Activated CD4-positive, alpha-beta T cell treated with anti-CD3 and anti-CD28 coated beads, Interleukin-10, Interleukin-2, amounts not matched to agents 100 ng/mL and 50 ng/mL, durations not matched to agents 16 hours and 8 hours (primary cell): ENCODE measurements at places on chromosomes 1 and 21.

DNA sequence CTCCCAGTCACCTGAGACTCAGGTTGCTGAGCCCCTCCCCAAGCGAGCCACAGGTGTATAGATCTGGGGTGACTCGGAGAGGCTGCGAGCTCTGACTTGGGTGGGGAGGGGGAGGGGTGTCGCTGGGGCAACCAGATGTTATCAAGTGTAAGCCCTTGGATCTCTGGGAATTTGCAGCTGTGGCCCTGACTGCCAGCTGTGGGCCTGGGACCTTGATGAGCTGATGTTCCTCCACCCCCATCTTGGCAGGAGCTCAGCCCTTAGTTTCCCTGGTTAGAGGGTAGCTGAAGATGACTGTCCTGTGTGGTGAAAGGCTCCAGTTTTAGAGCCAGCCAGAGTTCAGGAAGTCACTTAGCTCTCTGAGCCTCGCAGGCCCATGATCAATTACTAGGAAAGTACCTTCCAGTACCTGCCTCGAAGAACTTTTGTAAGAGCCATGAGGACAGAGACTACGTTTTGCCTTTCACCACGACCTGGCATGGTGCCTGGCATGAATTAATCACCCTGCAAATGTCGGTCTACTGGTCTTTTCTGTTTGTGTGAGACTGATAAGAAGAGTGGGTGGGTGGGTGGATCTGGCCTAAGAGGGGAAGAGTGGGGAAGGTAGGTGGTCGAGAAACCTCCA lies 55.8 kb downstream of the YARS1 start:
- no peak for DNase-seq

- DNase-seq, result peak; percentile 47
Measured at GRCh38 chr1:212161231-212161781, 123.9 kb upstream of the PPP2R5A start.

GRCh38 chr1:159146980-159147379 lies 24.4 kb upstream of the CADM3 start:
- no peak for DNase-seq

- DNase-seq, result no peak
Measured at GRCh38 chr1:31569596-31570173, 6.6 kb upstream of the TINAGL1 start.

- peak; percentile 90 for DNase-seq
Measured at GRCh38 chr1:246699095-246699735, 25.0 kb upstream of the SCCPDH start.

DNA sequence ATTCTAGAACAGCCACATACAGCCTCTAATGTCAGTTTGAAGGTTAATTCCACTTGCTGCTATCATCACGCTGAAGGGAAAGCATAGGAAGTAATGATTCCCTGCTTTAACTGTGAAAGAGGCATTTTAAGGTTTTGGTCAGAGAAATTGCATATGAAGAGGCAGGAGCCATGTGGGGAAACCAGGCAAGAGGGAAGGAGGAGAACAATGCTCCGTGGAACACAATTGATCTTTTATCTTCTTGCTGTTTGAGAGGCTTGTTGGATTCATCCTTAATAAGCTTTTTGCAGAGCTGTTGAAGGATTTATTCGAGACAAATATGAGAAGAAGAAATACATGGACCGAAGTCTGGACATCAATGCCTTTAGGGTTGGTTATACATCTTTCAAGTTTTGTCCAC lies 35.9 kb downstream of the SMAP2 start:
- DNase-seq, result no peak

DNA sequence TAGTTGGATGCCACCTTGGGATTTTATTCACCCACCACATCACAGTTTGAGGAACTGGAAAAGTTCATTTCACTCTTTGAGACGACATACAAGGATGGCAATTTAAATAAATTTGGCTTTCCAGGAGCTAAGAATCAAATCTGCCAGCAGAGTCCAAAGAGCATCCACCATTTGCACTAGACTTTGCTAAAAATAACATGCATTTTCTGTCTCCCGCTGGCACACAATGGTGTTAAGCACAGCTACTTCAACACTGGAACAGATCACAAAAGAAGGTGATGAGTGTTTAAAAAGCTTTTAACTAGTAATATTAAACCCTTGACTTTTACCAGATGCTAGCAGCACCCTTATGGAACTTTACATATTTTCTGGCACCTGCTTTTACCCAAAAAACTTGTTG lies 44.6 kb downstream of the MAEL start:
- no peak for DNase-seq

- peak; percentile 42 for DNase-seq
Measured at GRCh38 chr1:85027242-85027983, 20.9 kb downstream of the MCOLN3 start.

- no peak for DNase-seq
Measured at GRCh38 chr1:157301477-157302198, 163.4 kb upstream of the ETV3 start.

DNA sequence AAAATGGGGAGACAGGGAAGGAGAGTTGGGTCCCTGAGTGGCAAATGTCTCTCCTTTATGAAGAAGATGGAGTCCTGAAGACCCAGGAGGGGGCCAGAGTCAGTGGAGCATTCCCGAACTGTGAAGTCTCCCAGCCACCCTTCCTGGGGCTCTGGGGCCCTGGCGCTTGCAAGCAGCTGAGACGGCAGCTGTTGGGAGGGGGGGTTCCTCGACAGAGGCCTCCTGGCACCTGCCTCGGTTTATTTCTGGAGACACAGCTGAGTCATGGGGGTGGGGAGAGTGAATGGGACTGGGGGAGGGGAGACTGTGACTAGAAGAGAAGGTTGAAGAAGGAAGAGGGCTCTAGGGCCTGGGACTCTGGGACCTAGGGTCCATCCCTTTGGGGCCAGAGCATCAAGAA lies 14.0 kb downstream of the NES start:
- DNase-seq, result no peak

DNA sequence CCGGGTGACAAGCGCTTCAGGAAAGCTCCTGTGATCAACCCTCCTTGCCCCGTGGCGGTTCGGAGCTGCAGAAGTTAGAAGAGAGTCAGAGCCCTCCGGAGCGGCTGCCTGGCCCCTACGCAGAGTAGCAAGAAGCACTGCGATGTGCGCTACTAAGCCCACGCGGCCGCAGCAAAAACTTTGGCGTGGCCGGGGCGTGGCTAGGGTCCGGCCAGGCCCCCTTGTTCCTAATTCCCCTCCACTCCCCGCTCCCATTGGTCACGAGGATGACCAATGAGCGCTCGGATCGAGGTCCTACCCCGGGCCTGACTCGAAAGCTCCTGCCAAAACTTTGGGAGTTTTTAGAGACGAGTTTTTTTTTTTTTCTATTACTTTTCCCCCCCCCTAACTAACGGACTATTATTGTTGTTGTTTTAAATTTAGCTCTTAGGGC lies at the start of gene HLX:
TSS of gene HLX (plus strand) at position 368 of the 433 bp plus-strand sequence. CDS start 415 bp downstream, outside the sequence.
- peak; percentile 68 for DNase-seq

GRCh38 chr1:150558303-150558704 lies 9.1 kb downstream of the ADAMTSL4 start:
- no peak for DNase-seq

- peak; percentile 49 for DNase-seq
Measured at GRCh38 chr1:24992761-24993211, 62.7 kb upstream of the RUNX3 start.

GRCh38 chr1:50438945-50439344 lies 15.7 kb upstream of the DMRTA2 start:
- DNase-seq, result no peak

- no peak for DNase-seq
Measured at GRCh38 chr21:39660191-39660980, 47.6 kb downstream of the B3GALT5 start.

GRCh38 chr1:114339379-114339778 lies 171.6 kb downstream of the TRIM33 start:
- DNase-seq, result no peak

- peak; percentile 35 for DNase-seq
Measured at GRCh38 chr1:185045814-185046492, 595 bp downstream of the RNF2 start.

DNA sequence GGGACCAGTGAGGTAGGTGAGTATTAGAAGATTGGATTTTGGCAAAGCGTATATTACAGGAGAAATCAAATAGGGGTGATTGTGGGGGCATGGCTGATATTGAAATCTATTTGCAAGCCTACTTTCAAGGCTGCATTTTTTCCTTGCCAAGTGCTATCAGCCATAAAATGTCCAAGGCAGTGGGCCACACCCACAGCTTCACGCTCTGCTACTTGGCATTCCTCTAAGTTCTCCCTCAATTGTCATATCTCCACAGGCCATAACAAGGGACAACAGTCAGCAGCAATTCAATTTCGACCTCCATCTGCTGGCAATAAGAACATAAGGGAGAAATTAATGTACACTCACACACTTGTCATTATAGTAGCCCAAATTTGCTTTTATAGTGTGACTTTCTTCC lies 667.1 kb upstream of the PKN2 start:
- DNase-seq, result no peak

- DNase-seq, result peak; percentile 42
Measured at GRCh38 chr1:21325231-21325718, 35.0 kb upstream of the ECE1 start.

- peak; percentile 21 for DNase-seq
Measured at GRCh38 chr1:113901191-113901590, 3.4 kb downstream of the AP4B1 start.

DNA sequence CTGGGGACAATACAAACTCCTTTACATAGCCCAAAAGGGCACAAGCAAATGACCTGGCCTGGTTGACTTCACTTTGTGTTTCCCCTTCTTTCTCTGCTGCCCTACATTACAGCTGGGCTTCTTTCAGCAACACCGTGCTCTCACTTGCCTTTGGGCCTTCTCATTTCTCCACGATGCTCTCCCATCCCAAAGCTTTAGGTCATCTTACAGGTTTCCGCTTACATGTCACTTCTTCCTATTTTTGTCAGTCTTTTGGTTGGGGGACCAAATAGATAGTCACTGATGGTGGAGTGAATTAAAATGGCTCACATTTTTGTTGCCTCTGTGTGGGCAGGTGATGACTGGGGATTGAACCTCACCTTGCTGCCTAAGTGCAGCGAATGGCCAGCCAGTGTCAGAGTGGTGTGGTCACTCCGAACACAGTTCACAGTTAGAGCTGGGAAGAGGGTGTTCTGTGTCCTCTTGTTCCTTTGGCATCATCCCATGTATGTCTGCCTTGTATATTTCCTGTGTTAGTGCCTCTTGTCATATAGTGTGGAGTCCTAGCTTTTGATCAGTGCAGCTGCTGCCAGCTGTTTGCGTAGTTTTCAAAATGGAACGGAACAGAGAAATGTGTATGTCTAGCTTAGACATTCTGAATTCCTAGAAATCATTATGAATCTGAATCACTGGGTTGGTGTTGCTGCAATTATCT lies 134.8 kb downstream of the NOS1AP start:
- DNase-seq, result no peak

- DNase-seq, result no peak
Measured at GRCh38 chr1:191963286-191963685, 195.0 kb upstream of the RGS18 start.

DNA sequence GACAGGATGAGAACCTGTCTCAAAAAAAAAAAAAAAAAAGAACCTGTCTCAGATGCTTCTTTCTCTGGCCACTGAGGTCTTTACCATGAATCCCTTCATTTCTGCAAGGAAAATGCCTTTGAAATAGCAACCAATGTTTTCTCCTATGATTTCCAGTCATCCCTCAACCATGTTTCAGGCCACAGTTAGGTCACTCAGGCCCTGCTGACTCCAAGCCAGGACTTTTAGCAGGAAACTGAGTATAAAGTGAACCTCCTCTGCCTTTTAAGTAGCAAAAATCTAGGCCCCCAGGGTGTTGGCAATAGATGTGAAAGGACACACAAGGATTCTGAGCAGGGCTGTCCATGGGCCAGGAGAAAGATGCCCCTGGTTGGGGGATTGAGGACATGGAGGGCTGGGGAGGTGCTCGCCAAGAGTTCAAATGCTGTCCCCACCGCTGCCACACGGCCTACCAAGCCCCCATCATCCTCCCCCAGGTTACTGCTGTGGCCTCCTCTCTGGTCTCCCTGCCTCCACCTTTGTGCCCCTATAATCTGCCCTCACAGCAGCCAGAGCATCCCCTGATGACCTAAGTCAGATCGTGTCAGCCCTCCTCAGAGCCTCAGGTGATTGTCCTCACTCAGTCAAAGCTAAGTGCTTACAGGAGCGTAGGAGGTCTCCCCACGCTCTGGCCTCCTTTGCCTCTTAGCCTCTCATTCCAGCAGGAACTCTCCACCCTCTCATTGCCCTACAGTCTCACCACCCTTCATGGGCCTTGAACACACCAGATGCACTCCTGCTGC lies 54.6 kb downstream of the MATN1 start:
- no peak for DNase-seq
